Activated T-helper 1 cell treated with anti-CD3 and anti-CD28 coated beads, Interleukin-12 subunit alpha, Interleukin-12 subunit beta, Interleukin-2, Interleukin-4 antibody, amounts not matched to agents 30 ng/mL and 10 ng/mL and 1 ng/mL, durations not matched to agents 14 hours and 24 hours and 36 hours (primary cell): ENCODE measurements at places on chromosomes 3 and 15.

GRCh38 chr3:120526011-120526870 lies 69.9 kb upstream of the NDUFB4 start:
- DNase-seq, result no peak

DNA sequence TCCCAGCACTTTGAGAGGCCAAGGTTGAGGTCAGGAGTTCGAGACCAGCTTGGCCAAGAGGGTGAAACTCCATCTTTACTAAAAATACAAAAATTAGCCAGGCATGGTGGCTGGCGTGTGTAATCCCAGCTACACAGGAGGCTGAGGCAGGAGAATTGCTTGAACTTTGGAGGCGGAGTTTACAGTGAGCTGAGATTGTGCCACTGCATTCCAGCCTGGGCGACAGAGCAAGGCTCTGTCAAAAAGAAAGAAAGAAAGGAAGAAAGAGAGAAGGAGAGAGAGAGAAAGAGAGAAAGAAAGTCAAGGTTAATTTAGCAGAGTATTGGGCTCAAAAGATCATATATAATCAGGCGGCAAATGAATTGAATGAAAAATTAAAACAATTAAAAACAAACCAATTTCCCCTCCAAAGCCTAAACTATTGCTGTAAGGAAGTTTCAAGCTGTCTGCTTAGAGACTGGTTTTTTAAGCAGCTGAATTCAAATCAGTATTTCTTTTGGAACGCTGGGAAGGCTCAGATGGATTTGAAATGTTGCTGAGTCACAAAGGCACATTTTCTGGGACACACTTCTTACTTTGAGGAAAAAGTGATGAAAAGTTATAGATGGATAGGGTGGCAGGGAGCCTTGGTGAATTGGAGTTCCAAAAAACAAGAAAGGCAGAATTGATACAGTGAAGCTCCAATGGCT lies 81.3 kb upstream of the BHLHE40 start:
- DNase-seq, result no peak

GRCh38 chr3:47223755-47224154 lies 58.8 kb downstream of the KIF9 start:
- DNase-seq, result no peak

DNA sequence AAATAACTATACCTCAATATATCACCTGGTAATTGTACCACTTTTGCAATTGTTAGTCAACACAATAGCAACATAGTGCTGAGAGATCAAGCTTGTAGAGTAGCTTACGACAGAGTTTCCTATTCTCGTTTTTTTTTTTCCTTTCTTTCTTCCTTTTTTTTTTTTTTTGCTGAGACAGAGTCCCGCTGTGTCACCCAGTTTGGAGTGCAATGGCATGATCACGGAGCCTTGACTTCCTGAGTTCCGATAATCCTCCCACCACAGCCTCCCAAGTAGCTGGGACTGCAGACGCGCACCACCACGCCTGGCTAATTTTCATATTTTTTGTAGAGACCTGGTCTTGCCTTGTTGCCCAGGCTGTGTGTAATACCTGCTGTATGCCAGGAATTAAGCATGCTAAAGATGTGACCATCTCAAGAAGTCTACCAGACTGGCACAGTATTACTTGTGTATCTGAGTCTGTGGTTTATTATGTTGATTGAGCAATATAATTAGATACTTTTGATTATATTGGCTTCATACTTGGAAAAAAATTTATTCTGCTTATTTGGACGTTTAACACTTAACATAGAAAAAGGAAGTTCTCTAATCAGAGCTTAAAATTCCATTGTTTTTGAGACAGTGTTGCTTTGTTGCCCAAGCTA lies 3.0 kb downstream of the SELENOT start:
- DNase-seq, result no peak

DNA sequence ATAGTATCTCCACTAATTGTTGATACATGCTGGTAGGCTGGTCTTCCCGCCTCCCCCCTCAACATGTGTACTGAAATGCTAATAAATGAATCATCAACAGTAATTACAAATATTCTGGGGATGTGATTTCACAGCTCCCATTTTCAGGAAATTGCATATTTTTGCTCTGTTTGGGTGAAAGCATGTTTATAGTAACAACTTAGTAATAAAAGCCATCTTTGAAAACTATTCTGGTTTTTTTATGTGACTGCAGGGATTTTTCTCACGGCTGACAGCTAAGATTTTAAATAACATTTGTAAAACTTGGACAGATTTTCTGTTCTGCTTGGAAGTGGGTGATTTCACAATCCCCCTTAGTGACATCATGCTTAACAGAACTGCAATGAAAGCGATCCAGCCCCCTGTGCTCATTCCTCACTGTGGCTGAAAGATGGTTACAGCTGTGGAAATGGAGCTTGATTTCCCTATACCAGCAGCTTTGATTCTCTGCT lies 25.6 kb upstream of the FAM174B start:
- DNase-seq, result no peak

DNA sequence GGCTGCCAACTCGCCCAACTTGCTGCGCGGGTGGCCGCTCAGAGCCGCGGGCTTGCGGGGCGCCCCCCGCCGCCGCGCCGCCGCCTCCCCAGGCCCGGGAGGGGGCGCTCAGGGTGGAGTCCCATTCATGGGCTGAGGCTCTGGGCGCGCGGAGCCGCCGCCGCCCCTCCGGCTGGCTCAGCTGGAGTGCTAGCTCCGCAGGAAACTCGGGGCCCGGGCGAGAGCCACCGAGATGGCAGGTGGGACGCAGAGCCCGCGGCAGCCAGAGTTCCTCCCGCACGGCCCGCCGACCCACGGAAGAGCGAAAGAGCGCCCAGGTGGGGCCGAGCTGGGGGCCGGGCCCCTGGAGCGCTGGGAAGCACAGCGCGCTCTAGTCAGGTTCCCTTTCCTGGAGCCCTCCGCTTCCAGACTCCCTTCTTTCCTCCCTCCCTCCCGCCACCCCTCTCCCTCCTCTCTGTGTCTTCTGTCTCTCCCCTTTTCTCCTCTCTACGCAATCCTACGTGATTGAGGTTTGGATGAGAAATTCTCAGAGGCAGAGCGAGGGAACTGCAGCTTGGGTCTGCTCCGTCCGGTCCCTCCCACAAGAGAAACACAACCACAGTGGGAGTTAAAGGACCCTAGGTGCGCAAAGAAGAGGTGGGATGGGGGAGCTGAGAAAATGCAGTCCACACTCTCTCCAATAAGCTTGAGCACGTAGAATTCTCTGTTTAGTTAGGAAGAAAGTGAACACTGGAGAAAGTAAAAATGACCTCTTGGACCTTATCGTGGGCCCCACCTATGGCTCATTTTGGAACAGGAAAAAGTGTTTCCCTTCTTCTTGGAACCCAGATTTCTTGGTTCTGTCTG lies 317.3 kb downstream of the FGF12 start:
- no peak for DNase-seq

- DNase-seq, result no peak
These were observed 1.8 kb downstream of the PSTPIP1 start for GRCh38 chr15:76996526-76997401.

GRCh38 chr15:28915041-28915810 lies 29.5 kb downstream of the APBA2 start:
- no peak for DNase-seq

DNA sequence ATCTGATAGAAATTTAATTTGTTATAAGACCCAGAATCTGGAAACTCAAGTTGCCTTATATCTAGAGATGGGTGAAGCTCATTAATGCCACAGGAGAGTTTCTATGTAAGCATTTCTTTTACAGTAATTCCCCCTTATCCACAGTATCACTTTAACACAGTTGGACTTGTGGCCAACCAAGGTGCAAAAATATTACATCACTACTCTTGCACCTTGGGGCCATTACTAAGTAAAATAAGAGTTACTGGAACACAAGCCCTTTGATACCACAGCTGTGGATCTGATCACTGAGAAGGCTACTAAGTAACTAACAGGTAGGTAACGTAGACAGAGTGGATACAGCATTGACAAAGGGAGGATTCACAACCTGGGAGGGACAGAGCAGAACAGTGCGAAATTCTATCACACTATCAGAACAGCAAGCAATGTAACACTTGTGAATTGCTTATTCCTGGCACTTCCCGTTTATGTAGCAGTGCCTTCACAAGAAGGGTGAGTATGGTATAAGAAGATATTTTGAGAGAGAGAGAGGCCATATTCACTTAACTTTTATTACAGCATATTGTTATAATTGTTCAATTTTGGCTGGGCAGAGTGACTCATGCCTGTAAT lies 33.9 kb upstream of the TOPBP1 start:
- no peak for DNase-seq

- no peak for DNase-seq
These were observed 173.5 kb downstream of the OR4M2 start for GRCh38 chr15:22253676-22254408.

GRCh38 chr3:111803123-111803593 lies 55.9 kb upstream of the PHLDB2 start:
- no peak for DNase-seq

DNA sequence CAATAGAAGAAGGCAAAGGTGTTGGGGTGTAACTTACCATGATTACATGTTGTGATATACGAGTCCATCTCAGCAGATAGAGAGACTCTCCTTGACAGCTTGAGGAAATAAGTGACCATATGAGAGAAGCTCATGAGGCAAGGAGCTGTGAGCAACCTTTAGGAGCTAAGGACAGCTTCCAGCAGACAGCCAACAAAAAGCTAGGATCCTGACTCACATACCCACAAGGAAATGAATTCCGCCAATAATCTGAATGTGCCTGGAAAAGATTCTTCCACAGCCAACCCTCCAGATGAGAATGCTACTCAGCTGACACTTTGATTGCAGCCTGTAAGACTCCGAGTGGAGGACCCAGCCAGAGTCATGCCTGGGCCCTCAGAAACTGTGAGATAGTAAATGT lies 339.6 kb upstream of the TPRG1 start:
- DNase-seq, result no peak

DNA sequence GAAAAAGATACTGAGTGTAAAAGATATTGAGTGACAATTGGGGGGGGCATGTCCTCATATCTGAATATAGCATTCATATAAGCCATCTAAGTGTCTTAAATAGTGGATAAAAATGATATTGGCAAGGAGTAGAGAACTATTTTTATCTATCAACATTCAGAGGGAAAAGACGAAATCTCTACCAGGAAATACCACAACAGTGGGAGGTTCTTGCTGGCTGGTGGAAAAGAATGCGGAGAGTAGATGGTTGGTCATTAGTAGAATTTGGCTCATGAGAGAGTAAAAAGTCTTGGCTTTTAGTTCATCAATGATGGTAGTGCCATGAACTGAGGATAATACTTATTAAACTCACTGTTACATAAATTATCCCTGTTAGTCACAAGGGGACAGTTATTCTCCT lies 4.8 kb upstream of the TCF12 start:
- DNase-seq, result no peak

DNA sequence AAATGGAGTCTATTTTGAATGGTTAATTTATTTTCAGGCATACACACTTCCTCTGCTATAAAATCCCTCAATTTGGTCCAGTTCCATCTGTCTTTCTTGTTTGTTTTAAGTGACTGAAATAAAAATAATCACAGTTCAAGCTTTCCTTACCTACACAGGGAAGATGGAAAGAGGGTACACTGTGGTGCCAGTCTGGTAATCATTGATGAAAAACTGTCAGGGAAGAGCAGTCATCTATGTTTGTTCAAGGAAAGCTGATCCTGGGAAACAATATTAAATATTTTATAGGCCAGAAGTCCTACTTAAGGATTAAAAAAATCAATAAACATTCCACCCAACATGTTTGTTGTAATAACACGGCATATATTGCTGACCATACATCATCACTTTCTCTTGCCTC lies 115.2 kb upstream of the KCNMB2 start:
- DNase-seq, result no peak

DNA sequence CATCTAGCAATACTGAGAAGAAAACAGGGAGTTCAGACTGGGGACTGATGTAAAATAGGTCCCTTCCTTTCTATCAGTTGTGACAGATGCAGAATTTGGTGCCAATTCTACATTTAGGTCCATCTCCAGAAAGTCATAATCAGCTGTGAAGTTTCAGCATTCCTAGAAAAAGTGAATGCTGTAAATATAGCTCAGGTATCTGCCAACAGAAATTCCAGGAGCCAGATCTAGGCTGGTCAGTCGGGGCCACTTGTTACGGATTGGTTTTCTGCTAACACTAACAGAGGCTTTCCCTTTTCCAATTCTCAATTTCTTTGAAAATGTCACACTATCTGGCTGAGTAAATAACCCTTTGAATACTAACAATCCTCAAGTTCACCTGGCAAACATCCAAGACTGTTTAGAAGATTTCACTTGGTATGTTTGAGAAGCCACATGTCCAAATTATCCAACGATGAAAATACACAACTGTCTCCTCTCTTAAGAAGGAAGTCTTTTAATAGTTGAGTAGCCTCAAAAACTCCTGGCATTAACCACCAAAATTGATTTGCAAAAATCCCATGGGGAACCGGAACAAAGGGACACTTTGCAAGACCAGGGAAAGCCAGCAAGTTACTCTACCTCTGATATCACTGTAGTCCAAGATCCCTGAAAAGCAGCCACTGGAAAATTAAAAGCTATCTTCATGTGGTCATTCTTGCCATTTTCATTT lies 222.3 kb downstream of the ZMAT3 start:
- no peak for DNase-seq

GRCh38 chr3:52827866-52828376 lies 2.6 kb downstream of the ITIH4 start:
- DNase-seq, result no peak

DNA sequence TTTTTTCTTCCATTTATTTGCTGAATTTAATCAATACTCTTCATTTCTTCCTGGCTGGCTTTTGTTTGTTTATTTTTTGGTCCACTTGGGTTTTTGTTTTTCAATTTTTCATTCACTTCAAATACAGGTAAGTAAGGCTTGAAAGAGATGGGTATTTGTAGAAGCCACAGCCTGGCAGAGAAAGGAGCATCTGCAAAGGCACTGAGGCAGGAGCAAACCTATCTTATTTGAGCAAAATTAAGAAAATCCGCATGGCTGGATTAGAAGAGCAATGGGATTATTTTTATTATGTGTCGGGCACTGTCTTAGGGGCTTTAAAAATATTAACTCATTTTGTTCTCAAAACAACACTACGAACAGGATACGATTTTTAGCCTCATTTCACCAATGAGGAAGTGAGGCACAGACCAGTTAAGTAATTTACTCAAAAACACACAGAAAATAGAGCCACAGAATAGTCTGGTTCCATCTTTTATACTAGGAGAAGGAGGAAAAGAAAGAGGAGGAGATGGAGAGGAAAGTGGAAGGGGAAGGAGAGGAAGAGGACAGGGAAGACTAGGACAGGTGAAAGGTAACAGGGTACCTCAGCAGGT lies 35.1 kb upstream of the CCDC80 start:
- no peak for DNase-seq

GRCh38 chr3:177488740-177489139 lies 291.5 kb upstream of the TBL1XR1 start:
- DNase-seq, result no peak

DNA sequence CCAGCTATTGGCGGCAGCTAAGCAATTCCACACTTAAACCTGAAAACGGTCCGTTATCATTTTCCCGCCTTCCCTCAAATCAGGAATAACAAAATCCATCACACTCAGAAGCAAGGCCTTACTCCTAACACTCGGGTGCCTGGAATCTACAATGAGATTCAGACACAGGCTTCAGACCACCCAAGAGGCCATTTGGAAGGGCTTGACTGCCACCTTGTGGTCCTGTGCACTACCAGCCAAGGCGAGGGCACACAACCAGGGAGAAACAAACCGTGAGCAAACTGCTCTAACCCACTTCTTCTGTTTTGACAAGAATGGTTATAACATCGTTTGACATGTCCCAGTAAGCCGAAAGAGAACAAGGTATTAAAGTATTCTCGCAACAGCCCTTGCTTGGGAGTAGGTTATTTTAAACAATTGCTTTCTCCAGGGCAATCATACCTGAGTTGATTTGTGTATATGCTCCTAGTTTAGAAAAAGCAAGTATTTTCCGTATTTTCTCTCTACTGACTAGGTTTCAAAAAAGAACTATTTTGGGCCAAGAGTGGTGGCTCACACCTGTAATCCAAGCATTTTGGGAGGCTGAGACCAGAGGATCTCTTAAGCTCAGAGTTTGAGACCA lies 40.1 kb upstream of the TAFA4 start:
- DNase-seq, result no peak
